Naive thymus-derived CD8-positive, alpha-beta T cell (primary cell): ENCODE measurements at places on chromosomes 3 and 15. TPM values are rescaled to one million over a fixed set of nuclear protein-coding genes. Genes with fewer than 3 reads are reported as not detected.

TIPIN gene
- 12.1 TPM for polyA plus RNA-seq

RTP4 gene
- 8.6 TPM for polyA plus RNA-seq

FEZF2 gene
- not detected for polyA plus RNA-seq

CGNL1 gene
- polyA plus RNA-seq = not detected

MKRN3 gene
- 2.8 TPM for polyA plus RNA-seq

SLC9C1 gene
- polyA plus RNA-seq = not detected

DUOXA1 gene
- polyA plus RNA-seq = not detected

RIOX2 gene
- polyA plus RNA-seq = 26.9 TPM

CD200R1 gene
- 6.4 TPM for polyA plus RNA-seq

DGKG gene
- polyA plus RNA-seq = not detected

C3orf22 gene
- polyA plus RNA-seq = not detected

ANKRD34C gene
- polyA plus RNA-seq = not detected

DNA sequence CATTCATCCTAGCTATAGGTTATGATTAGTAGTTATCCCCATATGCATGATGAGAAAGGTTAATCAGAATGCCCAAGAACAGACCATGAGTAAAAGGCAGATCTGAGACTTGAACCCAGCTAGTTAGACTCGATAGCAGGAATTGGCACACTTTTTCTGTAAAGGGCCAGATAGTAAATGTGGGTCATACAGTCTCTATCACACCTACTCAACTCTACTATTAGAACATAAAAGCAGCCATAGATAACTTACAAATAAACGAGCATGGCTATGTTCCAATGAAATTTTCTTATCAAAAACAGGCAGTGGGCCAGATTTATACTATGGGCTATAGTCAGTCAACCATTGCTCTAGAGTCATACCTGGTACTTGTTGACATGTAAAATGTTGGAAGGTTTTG is 24.6 kb downstream of the POLG start:
- no peaks in the 10 kb centered on the region for H3K36me3 ChIP-seq
- H3K4me3 ChIP-seq = no peak overlapping the region
- DNase-seq = no peak
- peak overlapping the region; percentile 75 for H3K27ac ChIP-seq
- no peaks in the 10 kb centered on the region for H3K27me3 ChIP-seq

DNA sequence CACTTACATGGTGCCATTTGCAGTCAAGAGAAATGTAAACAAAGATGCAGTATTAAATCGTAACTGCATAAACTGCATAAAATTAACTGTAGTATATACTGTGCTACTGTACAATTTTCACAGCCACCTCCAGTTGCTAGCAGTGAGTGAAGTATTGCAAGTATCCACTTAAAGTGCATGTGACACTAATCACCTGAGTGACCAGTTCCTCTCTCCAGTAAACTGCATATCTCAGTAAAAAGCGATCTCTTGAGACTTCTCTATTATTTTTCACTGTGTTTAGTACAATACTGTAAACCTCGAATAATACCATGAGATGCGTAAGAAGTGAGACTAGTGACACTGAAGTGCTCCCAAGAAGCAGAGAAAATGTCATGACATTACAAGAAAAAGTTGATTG is 111.7 kb upstream of the PLXND1 start:
- no peaks in the 10 kb centered on the region for H3K27me3 ChIP-seq
- H3K4me1 ChIP-seq = peaks cover 5% of the 10 kb centered on the region
- H3K27ac ChIP-seq = no peak overlapping the region
- H3K4me3 ChIP-seq = no peak overlapping the region
- no peak for DNase-seq

GRCh38 chr15:43483297-43484128 is 9.4 kb downstream of the TP53BP1 start:
- H3K27ac ChIP-seq = peak overlapping the region; percentile 10
- H3K4me1 ChIP-seq = peaks cover 7% of the 10 kb centered on the region
- peaks cover 18% of the 10 kb centered on the region for H3K36me3 ChIP-seq
- no peaks in the 10 kb centered on the region for H3K27me3 ChIP-seq
- no peak for DNase-seq
- no peak overlapping the region for H3K4me3 ChIP-seq

DNA sequence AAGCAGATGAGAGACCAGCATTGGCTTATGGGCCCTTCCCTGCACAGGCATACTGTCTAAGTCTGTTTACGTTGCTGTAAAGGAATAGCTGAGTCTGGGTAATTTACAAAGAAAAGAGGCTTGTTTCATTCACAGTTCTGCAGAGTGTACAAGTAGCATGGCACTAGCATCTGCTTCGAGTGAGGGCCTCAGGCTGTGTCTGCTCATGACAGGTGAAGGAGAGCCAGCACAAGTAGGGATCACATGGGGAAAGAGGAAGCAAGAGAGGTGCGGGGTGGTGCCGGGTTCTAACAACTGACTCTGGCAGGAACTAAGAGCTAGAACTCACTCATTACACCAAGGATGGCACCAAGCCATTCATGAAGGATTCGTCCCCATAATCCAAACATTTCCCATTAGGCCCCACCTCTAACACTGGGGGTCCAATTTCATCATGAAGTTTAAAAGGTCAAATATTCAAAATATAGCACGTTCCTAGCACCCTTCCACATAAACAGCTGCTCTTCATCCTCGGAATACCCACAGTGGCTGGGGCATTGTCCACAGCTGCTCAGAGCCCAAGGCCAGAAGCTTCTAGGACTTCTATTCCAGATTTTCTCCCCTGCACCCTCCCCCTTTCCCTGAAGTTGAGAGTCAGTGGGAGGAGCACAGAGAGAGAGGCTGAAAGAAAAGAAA is 5.6 kb downstream of the RTP3 start:
- no peaks in the 10 kb centered on the region for H3K36me3 ChIP-seq
- H3K27ac ChIP-seq = no peak overlapping the region
- H3K4me3 ChIP-seq = no peak overlapping the region
- peaks cover 5% of the 10 kb centered on the region for H3K4me1 ChIP-seq
- no peaks in the 10 kb centered on the region for H3K27me3 ChIP-seq

- no peaks in the 10 kb centered on the region for H3K36me3 ChIP-seq
- no peak for DNase-seq
- peaks cover 7% of the 10 kb centered on the region for H3K27me3 ChIP-seq
Measured at GRCh38 chr3:69433969-69434325, 48.1 kb upstream of the FRMD4B start.

GRCh38 chr3:42421818-42422796 is 11.7 kb upstream of the LYZL4 start:
- H3K27me3 ChIP-seq = no peaks in the 10 kb centered on the region
- no peaks in the 10 kb centered on the region for H3K36me3 ChIP-seq
- H3K4me1 ChIP-seq = no peaks in the 10 kb centered on the region
- no peak for DNase-seq
- no peak overlapping the region for H3K27ac ChIP-seq

DNA sequence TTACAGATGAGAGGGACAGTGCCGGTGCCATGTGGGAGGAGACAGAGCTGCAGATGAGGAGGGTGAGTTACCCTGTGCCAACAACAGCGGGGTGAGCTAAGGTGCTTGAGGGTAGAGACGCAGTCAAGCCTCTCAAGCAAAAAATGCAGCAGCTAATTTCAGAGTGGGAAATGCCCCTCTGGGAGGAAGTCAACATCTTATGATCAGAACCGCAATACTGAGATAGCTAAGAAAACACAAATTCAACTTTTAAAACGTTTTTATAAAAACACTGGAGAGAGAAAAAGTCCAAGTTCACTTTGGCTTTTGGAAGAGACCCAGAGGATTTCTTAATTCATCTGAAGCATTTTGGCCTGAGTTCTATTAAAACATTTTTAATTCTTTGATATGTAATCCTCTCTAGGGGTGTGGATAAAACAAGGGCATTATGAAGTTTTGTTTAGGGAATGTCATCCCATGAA is 319.2 kb downstream of the SLC9A9 start:
- peaks cover 60% of the 10 kb centered on the region for H3K4me1 ChIP-seq
- H3K4me3 ChIP-seq = peak overlapping the region; percentile 66
- H3K36me3 ChIP-seq = peaks cover under 1% of the 10 kb centered on the region
- peak; percentile 79 for DNase-seq
- H3K27me3 ChIP-seq = no peaks in the 10 kb centered on the region

- DNase-seq = peak; percentile 33
- H3K27ac ChIP-seq = peak overlapping the region; percentile 49
- peak overlapping the region; percentile 64 for H3K4me3 ChIP-seq
- H3K36me3 ChIP-seq = no peaks in the 10 kb centered on the region
- H3K27me3 ChIP-seq = no peaks in the 10 kb centered on the region
Measured at GRCh38 chr3:18559331-18559842, 134.2 kb upstream of the SATB1 start.

DNA sequence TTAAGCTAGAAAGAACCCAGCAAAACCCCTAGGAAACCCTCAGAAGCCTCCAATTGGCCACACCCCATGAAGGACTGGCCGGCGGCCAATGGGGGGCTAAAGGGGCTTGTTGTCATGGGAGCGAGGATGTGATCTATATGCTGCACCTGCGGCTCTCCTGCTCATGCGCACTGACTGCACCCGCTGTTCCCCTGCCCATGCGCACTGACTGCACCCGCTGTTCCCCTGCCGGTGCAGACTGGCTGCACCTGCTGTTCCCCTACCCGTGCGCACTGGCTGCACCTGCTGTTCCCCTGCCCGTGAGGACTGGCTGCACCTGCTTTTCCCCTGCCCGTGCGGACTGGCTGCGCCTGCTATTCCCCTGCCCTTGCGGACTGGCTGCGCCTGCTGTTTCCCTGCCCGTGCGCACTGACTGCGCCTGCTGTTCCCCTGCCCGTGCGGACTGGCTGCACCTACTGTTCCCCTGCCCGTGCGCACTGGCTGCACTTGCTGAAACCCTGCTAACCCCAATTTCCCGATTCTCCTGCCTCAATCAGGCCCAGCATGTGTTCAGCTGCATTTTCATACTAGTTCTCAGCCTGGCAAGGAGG is 16.8 kb upstream of the MCCC1 start:
- H3K27ac ChIP-seq = no peak overlapping the region
- peak; percentile 62 for DNase-seq
- H3K36me3 ChIP-seq = peaks cover 6% of the 10 kb centered on the region
- peaks cover 9% of the 10 kb centered on the region for H3K4me1 ChIP-seq

DNA sequence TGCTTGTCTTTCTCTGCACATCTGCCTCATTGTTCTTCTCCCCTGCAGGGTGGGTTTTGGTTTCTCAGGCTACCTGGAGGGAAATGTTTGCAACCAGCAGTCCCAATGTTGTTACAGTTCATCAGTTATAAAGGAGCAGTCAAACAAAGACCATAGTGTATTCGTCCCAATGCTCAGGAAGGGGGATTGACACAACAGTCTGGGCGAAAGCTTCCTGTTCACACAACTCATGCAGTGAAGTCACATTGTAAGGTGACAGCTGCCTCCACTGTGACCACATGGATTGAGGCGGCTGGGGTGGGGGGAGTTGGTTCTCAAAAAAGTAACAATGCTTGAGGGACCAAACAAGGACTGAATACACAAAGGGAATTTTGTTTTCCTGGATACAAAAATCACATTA is 28.8 kb upstream of the TF start:
- no peak overlapping the region for H3K27ac ChIP-seq
- DNase-seq = no peak
- peaks cover 4% of the 10 kb centered on the region for H3K36me3 ChIP-seq
- H3K4me3 ChIP-seq = no peak overlapping the region
- no peaks in the 10 kb centered on the region for H3K4me1 ChIP-seq
- peaks cover 2% of the 10 kb centered on the region for H3K27me3 ChIP-seq

DNA sequence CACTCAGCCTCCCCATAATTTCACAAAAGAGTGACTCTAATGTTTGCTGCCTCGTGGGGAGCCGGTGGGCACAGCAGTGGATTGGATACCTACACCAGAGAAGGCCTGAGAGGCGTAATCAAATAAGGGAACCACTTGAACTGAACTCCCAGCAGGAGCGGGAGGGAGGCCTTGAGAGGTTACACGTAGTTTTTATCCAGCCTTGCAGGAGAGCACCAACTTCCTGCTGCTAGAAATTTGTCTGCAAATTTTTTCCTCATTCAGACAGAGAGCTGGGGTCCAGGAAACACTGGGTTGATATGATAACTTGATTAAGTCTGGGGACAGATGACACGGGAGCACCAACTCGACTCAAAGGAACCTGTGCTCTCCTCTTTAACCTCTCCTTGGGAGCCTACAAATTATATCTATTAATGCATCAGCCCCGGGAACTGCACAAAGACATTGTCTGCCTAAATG is 69.8 kb downstream of the HES1 start:
- DNase-seq = no peak
- H3K36me3 ChIP-seq = peaks cover 4% of the 10 kb centered on the region
- peak overlapping the region; percentile 3 for H3K4me3 ChIP-seq
- H3K27ac ChIP-seq = no peak overlapping the region
- peaks cover 19% of the 10 kb centered on the region for H3K4me1 ChIP-seq

DNA sequence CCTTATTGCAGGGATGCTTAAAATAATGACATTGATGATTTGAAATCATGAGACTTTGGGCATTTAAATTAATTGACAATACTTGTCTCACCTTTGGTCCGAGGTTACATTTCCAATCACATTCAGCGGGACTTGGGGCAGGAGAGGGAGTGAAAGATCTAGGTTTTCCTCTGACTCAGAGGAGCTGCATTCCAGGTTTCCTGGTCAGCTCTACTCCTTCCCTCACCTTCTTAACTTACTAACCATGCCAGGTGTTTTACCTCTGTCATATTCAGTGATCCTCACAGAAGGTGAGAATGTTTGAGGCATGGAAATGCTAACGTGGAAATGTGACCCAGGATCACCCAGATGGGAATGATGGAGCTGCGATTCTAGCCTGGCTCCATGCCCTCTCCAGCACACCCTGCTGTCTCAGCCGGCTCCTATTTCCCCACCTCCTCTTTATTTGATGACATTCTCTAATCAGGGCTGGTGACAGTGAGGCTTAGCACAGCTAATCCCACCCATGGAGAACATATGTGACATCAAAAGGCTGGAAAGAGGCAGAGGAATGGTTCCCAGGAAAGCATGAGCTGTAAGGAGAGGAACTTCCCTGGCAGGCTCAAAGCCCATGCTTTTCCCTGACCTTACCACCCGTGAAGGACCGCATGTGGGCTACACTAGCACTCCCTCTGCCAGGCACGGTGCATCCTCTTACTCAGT is 38.7 kb downstream of the THSD4 start:
- no peak overlapping the region for H3K4me3 ChIP-seq
- peaks cover 17% of the 10 kb centered on the region for H3K27me3 ChIP-seq
- H3K4me1 ChIP-seq = no peaks in the 10 kb centered on the region
- no peaks in the 10 kb centered on the region for H3K36me3 ChIP-seq

DNA sequence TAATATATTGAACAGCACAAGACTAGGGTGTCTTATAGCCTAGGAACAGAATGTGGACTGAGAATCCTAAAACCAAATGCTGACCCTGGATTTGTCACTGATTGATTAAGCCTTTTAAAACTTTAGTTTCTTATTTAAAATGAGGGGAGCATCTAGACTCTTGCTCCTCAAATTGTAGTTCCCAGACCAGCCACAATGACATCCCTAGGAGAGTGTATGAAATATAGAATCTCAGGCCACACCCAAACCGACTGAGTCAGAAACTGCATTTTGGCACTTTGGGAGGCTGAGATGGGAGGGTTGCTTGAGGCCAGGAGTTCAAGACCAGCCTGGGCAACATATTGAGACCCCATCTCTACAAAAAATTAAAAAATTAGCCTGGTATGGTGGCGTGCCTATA is 287.8 kb upstream of the UMPS start:
- no peaks in the 10 kb centered on the region for H3K36me3 ChIP-seq
- H3K27me3 ChIP-seq = peaks cover 13% of the 10 kb centered on the region
- no peak overlapping the region for H3K27ac ChIP-seq
- H3K4me3 ChIP-seq = no peak overlapping the region
- no peaks in the 10 kb centered on the region for H3K4me1 ChIP-seq
- no peak for DNase-seq

GRCh38 chr15:98375513-98376340 is 272.6 kb upstream of the IGF1R start:
- peaks cover 14% of the 10 kb centered on the region for H3K36me3 ChIP-seq
- H3K27me3 ChIP-seq = peaks cover 15% of the 10 kb centered on the region
- DNase-seq = no peak
- H3K27ac ChIP-seq = no peak overlapping the region
